ENCODE measurements at places on chromosomes 3 and 15.

DNA sequence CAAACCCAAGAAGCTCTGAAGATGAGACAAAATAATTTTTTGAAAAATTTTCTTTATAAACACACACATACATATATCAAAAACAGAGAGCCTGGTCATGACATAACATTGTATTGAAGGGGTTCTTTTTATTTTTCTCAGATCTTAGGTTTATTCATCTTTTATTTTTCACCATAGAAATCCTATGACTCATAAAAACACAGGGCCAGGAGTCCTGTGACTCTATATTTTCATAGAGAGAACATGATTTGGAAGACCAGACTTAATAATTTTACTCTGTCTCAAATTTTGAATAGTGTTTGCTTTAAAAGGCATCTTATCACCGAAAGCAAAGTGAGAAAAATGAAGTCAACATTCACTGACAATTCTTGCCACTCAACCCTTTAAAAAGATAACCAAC lies 57.7 kb downstream of the SUCNR1 start:
- no peak for DNase-seq

DNA sequence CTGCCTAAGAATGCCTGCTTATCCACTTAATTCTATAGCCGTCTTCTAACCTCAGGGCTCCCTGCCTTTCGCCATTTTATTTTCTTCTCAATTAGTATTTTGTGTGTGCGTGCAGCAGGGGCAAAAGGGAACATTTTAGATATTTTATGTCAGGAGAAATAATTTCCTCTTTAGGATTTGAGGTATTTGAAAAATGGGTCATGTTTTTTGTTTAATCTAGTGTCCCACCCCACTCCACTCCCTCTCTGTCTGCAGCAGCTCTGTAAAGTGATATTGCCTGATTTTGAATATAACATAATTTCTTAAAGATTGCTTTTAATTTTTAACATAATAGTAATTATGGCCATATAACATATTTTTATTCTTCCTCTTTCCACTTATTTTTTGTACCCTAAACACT lies 593.2 kb upstream of the DPPA4 start:
- DNase-seq: no peak

- DNase-seq: no peak
Measured at GRCh38 chr3:30649572-30650318, 43.3 kb downstream of the TGFBR2 start.

- DNase-seq: no peak
Measured at GRCh38 chr3:30615615-30616346, 9.4 kb downstream of the TGFBR2 start.

DNA sequence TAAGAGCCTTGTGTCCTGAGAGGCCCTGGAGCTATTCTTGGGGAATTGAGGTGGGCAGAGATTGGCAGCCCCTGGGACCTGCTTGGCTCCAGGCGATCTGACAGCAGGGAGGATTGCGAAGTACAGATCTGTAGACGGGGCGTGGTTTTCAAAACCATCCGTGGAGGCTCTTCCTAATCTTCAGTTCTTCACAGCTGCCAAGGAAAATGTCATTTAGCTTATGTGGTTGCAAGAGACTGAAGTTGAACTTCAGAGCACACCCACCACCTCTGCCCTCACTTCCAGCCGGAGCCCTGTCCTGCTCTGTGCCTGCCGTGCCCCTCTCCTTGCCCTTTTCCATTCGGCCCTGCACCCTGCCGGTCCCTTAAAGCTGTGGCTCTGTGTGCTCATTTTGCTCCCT lies 12.9 kb downstream of the NISCH start:
- DNase-seq: no peak

DNA sequence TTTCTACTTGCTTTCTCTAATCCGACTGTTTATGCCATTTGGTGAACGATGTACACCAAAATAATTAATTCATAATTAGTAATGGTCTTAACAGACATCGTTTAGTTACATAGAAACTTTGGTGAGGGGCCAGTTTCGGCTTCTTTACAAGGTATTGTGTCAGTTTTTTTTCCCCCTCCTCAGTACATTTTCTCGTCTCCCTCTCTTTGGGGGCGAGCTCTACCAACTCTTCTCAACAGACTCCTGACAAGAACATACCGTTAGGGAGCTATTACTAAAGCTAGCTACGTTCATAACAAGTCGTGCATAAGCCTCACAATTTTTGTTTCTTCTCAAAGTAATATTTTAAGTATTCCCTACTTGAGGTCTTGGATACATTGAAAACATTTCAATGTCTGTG lies 1.4 kb downstream of the U2SURP start:
- no peak for DNase-seq
